ENCODE measurements at places on chromosomes 4 and X.

DNA sequence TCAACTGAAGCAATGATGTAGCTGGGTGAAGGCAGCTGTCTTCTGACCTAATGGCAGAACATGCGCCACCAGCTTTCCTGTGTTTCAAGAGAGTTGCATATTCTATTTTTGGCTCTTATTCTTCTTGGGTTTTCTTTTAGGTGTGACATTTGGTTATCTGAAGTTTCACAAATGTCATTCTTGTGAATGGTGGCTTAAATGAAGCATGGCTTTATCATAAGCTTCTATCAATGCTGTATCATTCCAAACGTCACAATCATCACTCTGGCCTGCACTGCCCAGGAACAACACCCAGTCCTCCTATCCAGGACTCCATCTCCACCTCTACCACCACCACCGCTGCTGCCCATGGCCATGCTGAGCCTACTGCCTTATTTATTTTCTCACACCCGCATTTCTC, 69.7 kb upstream of the WWC2 start:
- no peaks in the 10 kb centered on the region for H3K4me1 ChIP-seq
- no peak for DNase-seq
- no peaks in the 10 kb centered on the region for H3K36me3 ChIP-seq
- no peak overlapping the region for H3K4me3 ChIP-seq

DNA sequence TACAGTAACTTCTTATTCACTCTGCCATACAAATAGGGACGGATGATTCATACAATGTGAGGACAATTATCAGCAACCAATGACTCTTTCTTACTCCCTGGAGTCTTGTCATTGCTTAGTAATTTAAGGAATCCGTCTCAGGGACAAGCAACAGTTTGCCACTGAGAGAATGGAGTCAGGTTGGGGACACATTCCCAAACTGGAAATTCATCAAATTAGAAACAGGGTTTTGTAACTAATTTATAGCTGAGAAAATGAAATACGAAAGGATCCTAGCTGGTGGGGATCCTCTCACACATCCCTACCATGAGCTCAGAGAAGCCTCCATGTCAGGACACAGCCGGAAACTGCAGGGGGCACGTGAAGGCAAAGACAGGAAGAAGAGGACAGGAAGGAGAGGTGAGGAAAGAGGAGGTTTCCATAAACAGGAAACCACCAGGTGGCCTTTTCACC, 50.4 kb upstream of the KDR start:
- no peaks in the 10 kb centered on the region for H3K27me3 ChIP-seq
- no peaks in the 10 kb centered on the region for H3K36me3 ChIP-seq
- peaks cover 36% of the 10 kb centered on the region for H3K4me1 ChIP-seq
- H3K4me3 ChIP-seq = no peak overlapping the region

GRCh38 chr4:101141230-101141629, 206.1 kb downstream of the PPP3CA start:
- no peak for DNase-seq
- no peaks in the 10 kb centered on the region for H3K36me3 ChIP-seq
- H3K4me1 ChIP-seq = peaks cover 13% of the 10 kb centered on the region
- H3K27me3 ChIP-seq = no peaks in the 10 kb centered on the region
- peak overlapping the region; percentile 19 for H3K27ac ChIP-seq

DNA sequence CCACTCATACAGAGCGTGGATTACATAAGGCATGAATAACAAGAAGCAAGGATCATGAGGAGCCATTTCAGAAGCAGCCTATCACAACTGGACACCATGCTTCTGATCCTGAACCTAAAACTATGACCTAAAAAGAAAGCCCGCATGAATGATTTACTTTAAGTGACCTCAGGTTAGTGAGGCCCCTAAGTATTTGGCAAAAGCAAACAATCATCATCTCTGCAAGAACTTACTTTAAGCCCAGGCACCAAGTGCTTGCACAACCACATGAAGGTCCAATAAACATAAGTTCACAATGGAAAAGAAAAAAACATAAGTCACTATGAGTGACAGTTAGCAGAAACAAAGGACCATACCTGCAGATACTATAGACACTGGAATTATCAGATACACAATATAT, 7.9 kb upstream of the MBTPS2 start:
- DNase-seq = no peak
- no peak overlapping the region for H3K27ac ChIP-seq
- H3K27me3 ChIP-seq = no peaks in the 10 kb centered on the region
- peaks cover 21% of the 10 kb centered on the region for H3K4me1 ChIP-seq

- H3K36me3 ChIP-seq = no peaks in the 10 kb centered on the region
- peaks cover 7% of the 10 kb centered on the region for H3K4me1 ChIP-seq
- DNase-seq = no peak
- peak overlapping the region; percentile 28 for H3K27ac ChIP-seq
- H3K27me3 ChIP-seq = no peaks in the 10 kb centered on the region
- H3K4me3 ChIP-seq = no peak overlapping the region
These were observed 77.5 kb downstream of the IQCM start for GRCh38 chr4:149738156-149738555.

GRCh38 chrX:15786915-15787314, 3.4 kb upstream of the ZRSR2 start:
- DNase-seq = no peak
- H3K27me3 ChIP-seq = no peaks in the 10 kb centered on the region
- no peak overlapping the region for H3K27ac ChIP-seq
- H3K36me3 ChIP-seq = peaks cover 13% of the 10 kb centered on the region

DNA sequence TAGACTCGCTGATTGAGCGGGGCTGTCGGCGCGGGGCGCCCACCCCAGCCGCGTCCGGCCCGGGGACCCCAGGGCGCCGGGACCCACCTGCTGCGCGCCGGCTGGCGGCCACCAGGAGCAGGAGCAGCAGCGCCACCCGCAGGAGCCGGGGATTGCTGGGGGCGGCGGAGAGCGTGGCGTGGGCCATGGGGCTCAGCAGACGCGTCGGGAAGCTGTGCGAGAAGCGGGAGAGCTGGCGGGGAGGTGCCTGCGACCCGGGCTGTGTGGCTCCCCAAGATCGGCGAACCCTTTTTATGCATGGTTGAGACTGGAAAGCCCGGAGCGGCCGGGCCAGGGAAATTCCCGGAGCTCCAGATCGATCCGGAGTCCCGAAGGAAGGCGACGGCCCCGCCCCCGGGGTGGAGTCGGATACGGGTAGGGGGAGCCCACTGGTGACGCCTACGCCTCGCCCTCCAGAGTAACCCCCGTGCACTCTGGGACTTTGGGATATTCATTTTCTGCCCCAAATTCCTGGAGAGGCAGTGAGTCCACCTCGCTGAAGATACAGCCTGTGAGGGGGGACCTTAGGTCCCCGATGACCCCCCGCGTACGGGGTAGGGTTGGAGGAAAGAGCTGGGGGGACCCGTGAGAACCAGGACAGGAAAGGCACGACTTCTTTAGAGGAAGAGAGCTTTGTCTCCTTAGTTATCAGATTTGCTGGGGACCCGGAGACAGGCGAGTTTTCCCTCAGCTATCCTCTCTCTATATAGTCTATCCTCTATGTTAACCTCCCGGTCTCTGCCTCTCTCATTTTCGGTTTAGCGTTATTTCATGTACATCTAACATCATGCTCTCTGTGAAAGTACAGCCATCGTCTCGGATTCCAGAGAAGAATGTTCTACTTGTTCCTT, at the start of gene CXCL3:
Gene CXCL3, minus strand, starts transcription at position 265 of the 890 bp plus-strand sequence. Its CDS starts 78 bp downstream, at position 187.
- no peaks in the 10 kb centered on the region for H3K36me3 ChIP-seq
- peak within 1 kb of the TSS; percentile 75 for H3K27ac ChIP-seq
- peak within 1 kb of the TSS; percentile 89 for H3K4me3 ChIP-seq
- peaks cover 39% of the 10 kb centered on the region for H3K4me1 ChIP-seq
- peak; percentile 86 for DNase-seq

- DNase-seq = peak; percentile 50
- H3K27me3 ChIP-seq = no peaks in the 10 kb centered on the region
- peaks cover 6% of the 10 kb centered on the region for H3K36me3 ChIP-seq
- H3K27ac ChIP-seq = peak overlapping the region; percentile 74
- peaks cover 15% of the 10 kb centered on the region for H3K4me1 ChIP-seq
These were observed 72.9 kb upstream of the STIM2 start for GRCh38 chr4:26787461-26788340.

DNA sequence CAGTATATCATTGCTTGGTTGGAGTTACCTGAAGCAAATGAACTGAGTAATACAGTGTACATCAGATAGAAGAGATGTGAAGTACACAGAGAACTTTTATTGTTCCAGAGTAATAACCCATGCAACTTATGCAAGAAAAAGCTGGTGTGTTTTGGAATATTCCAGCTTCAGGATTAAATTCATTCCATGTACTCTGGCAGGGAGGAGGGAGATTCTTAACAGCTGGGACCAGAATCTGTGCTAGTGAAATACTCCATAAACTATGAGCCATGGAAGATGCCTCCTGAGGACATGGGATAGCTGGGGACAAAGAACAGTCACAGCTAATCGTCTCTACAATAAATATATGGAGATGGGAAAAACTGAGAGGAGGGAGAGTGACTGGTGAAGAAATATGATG, 101.6 kb upstream of the OTUD4 start:
- peaks cover 8% of the 10 kb centered on the region for H3K4me1 ChIP-seq
- no peaks in the 10 kb centered on the region for H3K36me3 ChIP-seq
- no peaks in the 10 kb centered on the region for H3K27me3 ChIP-seq
- H3K4me3 ChIP-seq = no peak overlapping the region
- no peak for DNase-seq

- peaks cover 18% of the 10 kb centered on the region for H3K4me1 ChIP-seq
- H3K27me3 ChIP-seq = peaks cover 5% of the 10 kb centered on the region
- H3K4me3 ChIP-seq = no peak overlapping the region
- DNase-seq = no peak
These were observed 36.5 kb downstream of the EFNB1 start for GRCh38 chrX:68865300-68865699.

GRCh38 chr4:88527787-88528186, 4.2 kb upstream of the PYURF start:
- H3K4me3 ChIP-seq = no peak overlapping the region
- H3K4me1 ChIP-seq = peaks cover 24% of the 10 kb centered on the region
- no peak overlapping the region for H3K27ac ChIP-seq
- DNase-seq = no peak

GRCh38 chrX:55006827-55007621, 6.9 kb downstream of the APEX2 start:
- no peaks in the 10 kb centered on the region for H3K27me3 ChIP-seq
- H3K4me3 ChIP-seq = no peak overlapping the region
- H3K36me3 ChIP-seq = peaks cover 33% of the 10 kb centered on the region
- H3K27ac ChIP-seq = peak overlapping the region; percentile 63
- DNase-seq = no peak

DNA sequence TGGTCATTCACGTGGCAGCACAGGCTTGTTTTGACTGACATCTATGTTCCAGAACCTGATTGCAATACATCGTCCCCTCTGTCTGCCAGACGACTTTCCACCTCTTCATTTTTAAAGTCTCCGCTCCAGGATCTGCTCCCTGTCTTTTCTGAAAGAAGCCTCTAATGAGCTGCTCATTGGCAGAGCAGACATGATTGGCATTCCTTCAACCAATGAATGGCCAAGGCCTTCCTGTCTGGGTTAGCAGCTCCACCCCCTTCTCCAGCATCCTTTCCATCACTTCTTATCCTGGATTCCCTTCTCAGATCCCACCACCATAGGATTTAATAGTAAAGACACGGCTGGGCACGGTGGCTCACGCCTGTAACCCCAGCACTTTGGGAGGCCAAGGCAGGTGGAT, 202.7 kb upstream of the KLF3 start:
- H3K4me1 ChIP-seq = peaks cover 6% of the 10 kb centered on the region
- H3K4me3 ChIP-seq = no peak overlapping the region
- H3K36me3 ChIP-seq = no peaks in the 10 kb centered on the region

GRCh38 chr4:157115613-157116335, 39.8 kb downstream of the GLRB start:
- H3K27me3 ChIP-seq = no peaks in the 10 kb centered on the region
- no peak overlapping the region for H3K4me3 ChIP-seq
- H3K36me3 ChIP-seq = no peaks in the 10 kb centered on the region
- DNase-seq = no peak

DNA sequence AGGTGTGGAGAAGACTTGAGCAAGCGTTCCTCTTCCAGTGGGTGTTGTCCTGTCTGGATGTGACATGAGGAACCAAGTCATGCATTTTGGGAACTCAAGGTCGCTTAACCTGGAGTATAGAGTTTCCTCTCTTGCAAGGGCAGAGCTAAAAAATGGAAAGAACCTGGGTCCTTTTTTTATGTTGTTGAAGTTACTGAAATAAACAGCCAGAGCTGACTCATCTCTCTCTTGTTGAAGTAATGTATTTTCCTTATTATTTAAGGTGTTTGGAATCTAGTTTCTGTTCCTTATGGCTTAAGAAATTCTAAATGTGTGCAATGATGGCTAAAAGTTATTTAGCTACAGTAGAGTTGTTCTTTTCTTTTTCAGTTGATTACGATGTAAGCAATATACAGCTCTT, 314.5 kb downstream of the CAMK2D start:
- no peak overlapping the region for H3K27ac ChIP-seq
- H3K27me3 ChIP-seq = no peaks in the 10 kb centered on the region
- H3K4me3 ChIP-seq = no peak overlapping the region
- no peak for DNase-seq
- H3K4me1 ChIP-seq = peaks cover 15% of the 10 kb centered on the region

DNA sequence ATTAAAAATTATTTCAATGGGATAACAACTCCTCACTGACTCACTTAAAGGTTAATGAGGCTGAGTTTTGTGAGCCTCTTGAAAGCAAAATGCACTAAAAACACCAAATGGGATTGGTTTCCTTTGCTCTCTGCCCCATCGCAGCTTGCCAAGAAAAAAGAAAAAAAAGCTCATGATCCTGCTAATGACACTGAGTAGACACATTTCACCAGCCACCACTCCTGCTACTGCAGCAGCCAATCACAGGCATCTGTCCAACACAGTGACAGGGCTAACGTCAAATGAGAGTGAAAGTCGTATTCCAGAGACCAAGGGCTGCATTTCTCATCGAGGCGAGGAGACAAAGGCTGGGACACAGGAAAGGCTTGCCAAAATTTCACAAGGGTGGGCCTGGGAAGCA, 5.2 kb downstream of the APBB2 start:
- H3K4me1 ChIP-seq = peaks cover 38% of the 10 kb centered on the region
- H3K27me3 ChIP-seq = peaks cover 13% of the 10 kb centered on the region
- no peak for DNase-seq

GRCh38 chr4:126986005-126986404, 646.8 kb upstream of the INTU start:
- H3K27me3 ChIP-seq = no peaks in the 10 kb centered on the region
- DNase-seq = no peak
- no peak overlapping the region for H3K27ac ChIP-seq
- no peak overlapping the region for H3K4me3 ChIP-seq
- no peaks in the 10 kb centered on the region for H3K4me1 ChIP-seq

- 0 out of 2 replicates have a peak, but pooled peaks cover 2% of the 10 kb centered on the region for H3K36me3 ChIP-seq
- H3K4me1 ChIP-seq = peaks cover 25% of the 10 kb centered on the region
- H3K27ac ChIP-seq = peak overlapping the region; percentile 69
- peak overlapping the region; percentile 96 for H3K4me3 ChIP-seq
These were observed 571 bp downstream of the CCNI start for GRCh38 chr4:77074981-77075855.

GRCh38 chrX:34880656-34881055, 61.9 kb upstream of the FAM47B start:
- no peaks in the 10 kb centered on the region for H3K27me3 ChIP-seq
- no peaks in the 10 kb centered on the region for H3K36me3 ChIP-seq
- no peak for DNase-seq
- no peak overlapping the region for H3K4me3 ChIP-seq
- H3K27ac ChIP-seq = no peak overlapping the region
- no peaks in the 10 kb centered on the region for H3K4me1 ChIP-seq

DNA sequence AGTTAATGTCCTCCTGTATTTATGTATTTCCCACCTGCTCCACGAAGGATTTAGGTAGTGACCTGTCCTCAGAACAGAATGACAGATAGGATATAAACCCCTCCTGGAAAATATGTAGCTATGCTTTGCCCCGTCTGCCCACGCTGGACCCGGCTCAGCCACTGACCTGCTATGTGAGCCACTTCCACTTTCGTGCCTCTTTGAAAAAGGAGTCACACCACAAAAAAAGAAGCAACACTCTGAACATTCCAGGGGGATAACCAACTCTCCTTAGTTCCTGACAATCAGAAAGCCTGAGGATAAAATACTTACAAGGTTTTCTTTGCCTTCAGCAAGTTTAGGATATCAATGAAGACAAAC, 11.1 kb downstream of the ACSL1 start:
- H3K4me1 ChIP-seq = peaks cover 20% of the 10 kb centered on the region
- DNase-seq = no peak
- H3K4me3 ChIP-seq = no peak overlapping the region
- H3K27me3 ChIP-seq = no peaks in the 10 kb centered on the region
- H3K36me3 ChIP-seq = no peaks in the 10 kb centered on the region

Measured in WTC11 (cell line).